ENCODE measurements at places on chromosomes 2 and 18.

GRCh38 chr2:64404002-64404731 lies 49.8 kb upstream of the LGALSL start:
- peak; percentile 63 for DNase-seq

GRCh38 chr18:73577365-73577764 lies 570.3 kb downstream of the FBXO15 start:
- DNase-seq, result no peak

- no peak for DNase-seq
Observed at GRCh38 chr2:129281791-129282530, 697.5 kb upstream of the RAB6C start.

GRCh38 chr2:125562924-125563323 lies 1093.0 kb upstream of the GYPC start:
- DNase-seq, result no peak

DNA sequence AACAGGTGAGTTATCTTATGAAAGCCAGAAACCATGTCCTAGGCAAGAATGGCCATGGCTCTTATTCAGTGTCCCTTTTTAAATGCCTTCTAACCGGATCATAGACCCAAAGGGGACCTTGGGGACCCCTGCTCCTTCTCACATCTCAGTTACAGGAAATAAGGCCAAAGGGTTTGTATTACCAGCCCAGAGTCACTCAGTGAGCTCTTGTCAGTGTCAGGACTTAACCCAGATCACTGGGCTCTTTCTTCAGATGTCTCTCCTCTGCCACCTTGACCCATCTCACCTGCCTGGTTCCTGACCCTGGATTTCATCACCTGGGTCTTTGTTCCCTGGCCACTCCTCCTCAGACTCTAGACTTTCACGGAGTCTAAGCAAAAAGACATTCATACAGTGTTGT lies 556.7 kb downstream of the CMPK2 start:
- DNase-seq, result no peak

DNA sequence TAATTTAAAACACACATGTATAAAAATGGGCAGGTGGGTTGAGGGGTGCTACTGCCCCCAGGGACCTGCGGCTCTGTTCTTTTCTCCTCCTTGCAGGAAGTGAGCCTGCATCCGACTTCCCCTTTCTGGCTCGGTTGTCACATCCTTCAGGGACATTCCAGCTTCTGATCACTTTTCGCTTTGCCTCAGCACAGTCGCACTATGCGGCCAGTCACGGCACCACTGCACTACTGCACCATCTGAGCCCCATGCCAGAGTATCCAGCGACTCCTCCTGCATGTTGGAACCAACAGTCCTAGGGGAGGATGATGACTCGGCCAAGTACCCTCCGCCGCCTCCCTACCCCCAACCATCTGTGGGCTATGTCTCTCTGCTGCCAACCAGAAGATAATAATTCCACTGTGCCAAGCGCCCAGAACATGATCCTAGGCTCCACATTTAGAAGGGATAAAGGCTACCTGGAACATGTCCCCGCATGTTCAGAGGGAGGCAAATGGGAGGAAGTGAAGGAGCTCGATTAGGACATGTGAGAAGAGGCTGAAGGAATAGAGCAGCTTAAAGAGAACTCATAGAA lies 17.6 kb downstream of the CDC42EP3 start:
- DNase-seq, result no peak

GRCh38 chr2:213119061-213119809 lies 32.2 kb downstream of the IKZF2 start:
- DNase-seq, result no peak

DNA sequence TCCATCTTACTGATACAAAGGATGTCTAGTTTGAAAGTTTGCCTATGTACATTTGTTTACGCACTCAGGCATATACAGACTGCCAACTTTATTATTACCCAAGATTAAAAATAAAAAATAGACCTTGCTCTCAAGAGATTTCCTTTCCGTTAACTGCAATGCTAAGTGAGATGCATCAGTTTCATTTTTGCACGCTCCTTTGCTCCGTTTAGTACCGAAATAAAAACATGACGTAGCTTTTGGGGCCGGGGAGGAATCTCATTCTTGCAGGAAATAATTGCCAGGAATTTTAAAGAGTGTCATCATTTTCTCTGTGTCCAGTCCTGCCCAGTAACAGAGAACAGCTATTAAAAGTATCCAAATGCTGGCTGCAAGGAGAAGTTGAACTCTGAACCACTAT lies 169.5 kb downstream of the SLC8A1 start:
- DNase-seq, result no peak
